ENCODE measurements at places on chromosomes 1 and 21.

DNA sequence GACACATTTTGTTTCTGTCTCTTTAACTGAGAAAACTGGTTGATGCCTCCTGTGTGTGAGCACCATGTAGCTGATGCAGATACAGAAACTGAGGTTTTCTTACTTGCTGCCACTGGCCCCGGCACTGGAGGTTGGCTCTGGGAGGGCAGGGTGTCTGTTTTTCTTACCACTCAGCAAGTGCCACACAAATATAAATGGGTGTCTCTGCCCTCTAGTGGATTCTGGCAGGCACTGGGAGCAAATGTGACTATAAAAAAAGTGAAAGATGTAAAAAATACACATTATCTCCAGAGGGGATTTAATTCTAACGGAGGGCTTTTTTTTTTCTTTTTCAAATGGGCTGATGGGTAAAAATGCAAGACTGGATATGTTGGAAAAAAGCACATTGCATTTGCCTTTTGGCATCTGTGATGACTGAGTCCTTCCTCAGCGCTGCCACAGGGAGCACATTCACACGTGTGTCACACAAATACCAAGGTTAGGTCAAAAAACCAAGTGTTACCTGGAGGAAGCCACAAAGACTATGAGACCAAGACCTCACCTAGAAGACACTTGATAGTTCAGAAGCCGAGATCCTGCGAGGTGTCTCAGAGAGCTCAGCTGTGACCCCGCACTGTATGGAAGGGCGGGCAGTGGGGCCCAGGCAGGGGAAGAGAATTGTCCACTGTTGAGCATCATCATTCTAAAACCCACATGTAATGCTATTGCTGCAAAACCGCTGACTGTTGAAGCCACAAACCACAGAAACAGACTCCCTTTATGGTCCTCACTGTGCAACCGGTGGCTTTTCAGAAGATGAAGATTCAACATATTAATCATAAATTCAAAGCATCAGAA lies 18.9 kb downstream of the PGBD2 start:
- DNase-seq = peak; percentile 33

DNA sequence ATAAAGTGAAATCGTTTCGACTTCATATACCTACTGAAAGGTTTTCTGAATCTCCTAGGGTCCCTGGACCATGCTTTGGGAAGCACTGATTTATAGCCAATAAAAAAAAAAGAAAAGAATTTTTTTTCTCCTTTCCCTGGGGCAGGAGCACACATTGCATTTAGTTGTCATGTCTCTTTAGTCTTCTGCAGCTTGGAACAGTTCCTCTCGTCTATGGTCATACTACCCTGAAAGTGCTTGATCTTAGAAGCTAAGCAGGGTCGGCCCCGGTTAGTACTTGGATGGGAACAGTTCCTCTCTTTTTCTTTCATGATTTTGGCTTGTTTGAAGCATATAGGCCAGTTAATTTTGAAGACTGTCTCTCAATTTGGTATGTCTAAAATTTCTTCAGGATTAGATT lies 3.7 kb upstream of the SERPINC1 start:
- no peak for DNase-seq

- DNase-seq = no peak
Measured at GRCh38 chr1:171350594-171350993, 36.6 kb downstream of the FMO4 start.

DNA sequence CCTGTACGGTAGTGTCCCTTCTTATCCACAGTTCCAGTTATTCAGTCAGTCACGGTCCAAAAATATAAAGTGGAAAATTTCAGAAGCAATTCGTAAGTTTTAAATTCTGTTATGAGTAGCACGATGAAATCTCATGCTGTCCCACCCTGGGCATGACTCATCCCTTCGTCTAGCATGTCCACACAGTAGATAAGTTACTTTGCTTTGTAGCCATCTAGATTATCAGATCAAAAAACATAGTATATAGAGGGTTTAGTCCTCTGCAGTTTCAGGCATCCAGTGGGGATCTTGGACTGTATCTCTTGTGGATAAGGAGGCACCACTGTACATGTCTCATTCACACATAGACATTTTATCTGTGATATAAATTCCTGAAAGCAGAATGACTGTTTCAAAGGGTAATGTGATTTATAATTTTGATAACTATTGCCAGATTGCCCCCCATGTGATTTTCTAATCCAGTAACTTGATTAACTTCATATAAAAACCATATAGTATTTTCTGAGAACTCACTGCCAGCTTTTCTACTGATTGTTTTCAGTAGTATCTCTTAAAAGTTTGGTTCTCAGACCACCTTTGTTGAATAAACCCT lies 143.3 kb downstream of the DYRK1A start:
- DNase-seq = no peak

- DNase-seq = peak; percentile 74
Measured at GRCh38 chr1:150515328-150516049, at the start of gene FALEC. Gene FALEC, plus strand, starts transcription at chr1:150515752.

DNA sequence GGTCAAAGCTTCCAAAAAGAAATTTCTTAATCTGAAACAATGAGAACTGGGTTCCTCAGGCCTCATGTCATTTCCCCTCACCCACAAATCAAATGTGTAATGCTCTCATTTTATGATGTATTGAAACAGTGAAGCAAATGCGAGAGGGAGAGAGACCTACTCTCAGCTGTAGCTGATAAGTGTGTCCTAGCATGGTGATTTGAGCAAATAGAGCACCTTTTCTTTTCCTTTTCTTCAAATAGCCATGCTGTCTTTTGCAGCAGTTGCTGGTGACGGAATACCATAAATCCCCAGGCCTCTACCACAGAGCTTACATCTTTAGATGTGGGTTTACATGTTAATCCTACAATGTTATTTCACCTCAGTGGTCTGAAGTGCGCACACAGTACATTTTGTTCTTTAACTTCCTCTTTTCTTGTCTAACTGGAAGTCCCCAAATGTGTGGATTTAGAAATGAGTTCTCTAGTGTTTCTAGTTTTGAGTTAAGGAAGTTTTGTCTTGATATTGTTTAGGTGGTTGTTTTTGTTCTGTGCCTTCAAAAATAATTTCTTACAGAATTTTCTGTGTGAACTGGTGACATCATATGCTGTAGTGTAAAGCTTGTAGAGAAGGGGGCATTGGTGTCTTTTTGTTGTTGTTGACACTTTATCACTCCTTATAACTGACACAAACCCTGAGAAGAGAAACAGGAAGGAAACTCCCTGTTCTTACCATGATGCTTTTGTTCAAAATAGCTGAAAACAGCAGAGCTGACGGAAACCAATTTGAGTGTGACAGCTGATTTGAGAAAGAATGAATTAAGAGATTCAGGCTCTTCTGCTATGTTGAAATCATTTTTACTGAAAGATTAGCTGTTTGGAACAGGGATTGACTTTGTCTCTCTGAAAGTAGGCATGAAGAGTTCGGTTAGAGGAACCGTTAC lies 12.2 kb downstream of the SMAP2 start:
- peak; percentile 98 for DNase-seq

DNA sequence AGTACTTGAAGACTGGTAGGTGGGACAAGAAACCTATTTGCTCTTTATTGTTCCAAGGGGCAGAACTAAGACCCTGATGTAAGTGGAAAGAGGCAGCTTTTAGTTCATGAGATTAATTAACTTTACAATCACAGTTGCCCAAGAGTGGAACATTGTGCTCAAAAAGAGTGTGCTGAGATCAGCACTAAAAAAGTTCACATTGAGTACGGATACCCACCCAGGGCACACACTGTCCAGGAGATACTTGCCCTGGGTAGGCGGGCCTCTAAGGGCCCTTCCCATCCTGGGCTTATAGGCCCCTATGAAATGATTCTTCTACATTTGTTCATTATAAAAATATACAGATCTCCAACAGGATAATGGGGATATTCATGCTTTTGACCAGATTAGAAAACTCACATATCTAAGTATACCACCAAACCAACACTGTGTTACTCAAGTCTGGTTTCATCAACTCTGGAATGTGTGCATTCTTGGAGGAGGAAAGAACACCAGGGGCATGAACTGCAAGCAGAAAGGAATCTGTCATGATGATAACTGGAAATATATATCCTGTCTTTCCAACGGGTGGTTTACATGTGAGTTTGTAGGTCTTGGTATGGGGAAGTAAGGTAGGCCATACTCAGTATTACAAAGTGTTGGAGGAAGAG lies 626.2 kb downstream of the SMYD3 start:
- DNase-seq = no peak

DNA sequence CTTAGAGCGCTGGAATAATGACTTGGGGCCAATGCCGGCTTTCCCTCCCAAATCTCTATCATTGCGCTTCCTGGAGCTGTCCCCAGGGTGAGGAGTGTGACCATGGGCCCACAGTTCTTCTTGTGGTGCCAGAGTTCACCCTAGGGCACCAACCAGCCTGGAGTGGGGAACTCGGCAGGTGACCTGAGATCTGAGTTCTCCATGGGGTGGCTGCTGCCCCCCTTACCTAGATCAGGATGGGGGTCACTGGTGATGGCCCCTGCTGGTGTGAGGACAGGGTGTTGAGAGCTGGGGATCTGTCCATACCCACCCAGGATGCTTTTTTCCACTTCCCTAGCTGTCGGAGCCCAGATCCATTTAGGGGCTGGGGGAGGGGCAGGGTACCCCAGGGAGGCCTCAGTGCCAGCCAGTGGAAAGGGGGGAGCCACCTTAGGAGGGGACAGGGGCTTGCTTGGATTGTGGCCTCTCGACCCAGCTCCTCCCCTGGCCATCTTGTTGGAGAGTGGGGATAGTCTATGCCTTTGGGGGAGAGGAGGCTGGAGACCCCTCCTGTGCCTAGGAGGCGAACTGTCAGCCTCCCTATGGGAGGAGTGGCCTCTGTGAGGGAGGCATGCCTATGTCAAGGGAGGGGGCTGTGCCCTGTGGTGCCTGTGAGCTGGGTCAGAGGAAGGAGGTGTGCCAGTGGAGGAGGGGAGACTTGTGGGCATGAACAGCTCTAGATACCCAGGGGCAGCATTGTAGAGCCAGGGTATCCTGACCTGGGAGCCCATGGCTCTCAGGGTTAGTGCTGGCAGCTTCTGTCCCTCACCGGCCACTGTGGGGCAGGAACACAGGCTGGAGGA lies 1.7 kb downstream of the FOXO6 start:
- no peak for DNase-seq

GRCh38 chr1:39132505-39133339 lies 71.8 kb upstream of the MACF1 start:
- no peak for DNase-seq

- DNase-seq = no peak
Measured at GRCh38 chr21:41564871-41565274, 56.9 kb upstream of the TMPRSS2 start.

DNA sequence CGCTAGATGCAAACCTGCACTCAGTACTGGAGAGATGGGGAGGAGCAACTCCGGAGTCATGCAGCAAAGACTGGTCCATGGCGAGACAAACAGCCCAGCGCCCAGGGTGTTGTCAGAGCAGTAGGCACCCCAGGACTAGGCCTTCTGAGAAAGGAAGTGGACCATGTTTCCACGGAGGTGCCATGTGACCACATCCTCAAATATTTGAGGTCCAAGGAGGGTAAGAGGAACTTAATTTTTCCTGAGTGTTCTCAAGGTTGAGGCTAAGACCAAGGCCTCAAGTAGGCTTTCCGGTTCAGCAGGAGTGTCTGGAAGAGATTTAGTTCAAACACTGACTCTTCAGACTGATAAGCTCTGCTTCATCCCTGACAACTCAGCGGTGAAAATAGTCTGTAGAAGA lies 186.2 kb downstream of the RHOU start:
- no peak for DNase-seq

DNA sequence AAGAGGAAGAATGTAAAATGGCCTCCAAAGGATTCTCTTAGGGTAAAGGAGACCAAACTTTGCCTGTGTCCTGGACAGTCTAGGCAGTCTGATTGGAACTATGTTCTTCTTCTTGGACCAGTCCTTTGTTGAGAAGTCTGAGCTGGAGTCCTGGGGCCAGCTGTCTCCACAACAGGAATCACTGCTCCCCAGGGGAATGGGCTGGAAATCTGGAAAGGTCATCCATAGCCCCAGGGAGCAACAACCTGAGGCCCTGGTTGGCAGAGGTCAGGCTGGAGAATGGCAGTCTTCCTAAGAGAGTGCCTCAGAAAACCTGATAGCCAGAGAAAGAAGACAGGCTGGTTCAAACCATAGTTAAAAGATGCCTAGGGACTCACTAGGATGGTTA lies 68.7 kb downstream of the PLXNA2 start:
- DNase-seq = no peak

GRCh38 chr1:40844079-40844478 lies 18.1 kb downstream of the CITED4 start:
- DNase-seq = no peak

DNA sequence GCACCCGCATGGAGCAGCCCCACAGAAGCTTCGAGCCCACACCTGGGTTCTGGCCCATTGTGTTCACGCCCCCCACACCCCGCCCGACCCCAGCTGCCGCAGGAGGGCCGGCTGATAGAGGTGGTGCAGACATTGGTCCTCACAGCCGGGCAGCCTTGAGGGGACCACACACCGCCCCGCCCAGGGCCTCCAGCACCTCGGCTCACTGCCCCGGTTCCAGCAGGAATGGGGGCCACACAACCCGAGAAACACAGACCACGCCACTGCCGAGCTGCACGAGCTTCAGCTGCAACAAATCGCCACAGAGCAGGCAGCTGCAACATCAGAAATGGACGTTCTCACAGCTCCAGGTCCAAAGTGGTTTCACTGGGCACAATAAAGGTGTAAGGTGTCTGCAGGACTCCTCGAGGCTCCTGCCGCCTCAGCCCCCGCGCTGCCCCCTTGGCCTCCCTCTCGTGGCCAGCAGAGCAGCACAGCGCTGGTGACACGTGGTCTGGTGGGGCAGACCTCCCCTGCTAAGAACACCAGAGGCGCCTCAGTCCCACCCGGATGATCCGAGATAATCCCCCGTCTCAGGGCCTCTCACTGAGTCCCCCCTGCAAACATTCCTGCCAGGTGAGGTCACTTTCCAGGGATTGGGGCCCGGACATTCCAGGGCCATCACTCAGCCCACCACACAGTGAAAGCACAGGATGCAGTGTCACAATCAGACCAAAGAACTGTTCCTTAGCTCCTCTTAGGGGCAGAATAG lies 62.3 kb upstream of the ADARB1 start:
- DNase-seq = no peak

DNA sequence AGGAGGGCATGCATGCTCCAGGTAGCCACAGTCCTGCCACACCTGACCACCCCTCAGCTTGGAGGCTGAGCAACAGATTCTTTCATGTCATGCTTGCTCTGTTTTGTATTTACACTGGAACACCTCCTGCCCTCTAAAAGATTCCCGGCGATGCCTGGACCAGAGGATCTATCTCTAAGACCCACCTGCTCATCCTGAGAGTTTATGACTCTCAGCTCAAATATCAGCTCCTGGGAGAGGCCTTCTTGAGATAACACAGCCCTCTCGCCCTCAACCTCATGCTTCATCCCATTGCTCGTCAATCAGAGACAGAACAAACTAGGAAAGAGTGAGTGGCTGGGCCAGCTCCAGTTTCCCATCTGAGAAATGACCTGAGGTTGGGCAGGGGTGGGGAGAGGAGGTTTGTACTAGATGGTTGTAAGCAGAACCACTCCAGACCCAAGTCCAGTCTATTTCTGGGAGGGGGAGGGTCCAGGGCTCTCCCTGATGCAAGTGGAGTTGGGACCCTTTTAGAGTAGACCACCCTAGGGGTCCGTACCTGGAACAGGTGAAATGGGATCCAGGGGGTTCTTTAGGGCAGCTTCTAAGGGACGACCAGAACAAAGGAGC lies 524.5 kb downstream of the MATN1 start:
- DNase-seq = no peak

GRCh38 chr1:194795917-194796593 lies 1609.6 kb upstream of the B3GALT2 start:
- DNase-seq = no peak

Measured in GM12878 (cell line).